K562 (cell line): ENCODE measurements at places on chromosomes 11 and 22. TPM values are rescaled to one million over a fixed set of nuclear protein-coding genes. Genes with fewer than 3 reads are reported as not detected.

The DCHS1 gene
- 0.45 and 0.49 TPM in 2 replicates for total RNA-seq

DNA sequence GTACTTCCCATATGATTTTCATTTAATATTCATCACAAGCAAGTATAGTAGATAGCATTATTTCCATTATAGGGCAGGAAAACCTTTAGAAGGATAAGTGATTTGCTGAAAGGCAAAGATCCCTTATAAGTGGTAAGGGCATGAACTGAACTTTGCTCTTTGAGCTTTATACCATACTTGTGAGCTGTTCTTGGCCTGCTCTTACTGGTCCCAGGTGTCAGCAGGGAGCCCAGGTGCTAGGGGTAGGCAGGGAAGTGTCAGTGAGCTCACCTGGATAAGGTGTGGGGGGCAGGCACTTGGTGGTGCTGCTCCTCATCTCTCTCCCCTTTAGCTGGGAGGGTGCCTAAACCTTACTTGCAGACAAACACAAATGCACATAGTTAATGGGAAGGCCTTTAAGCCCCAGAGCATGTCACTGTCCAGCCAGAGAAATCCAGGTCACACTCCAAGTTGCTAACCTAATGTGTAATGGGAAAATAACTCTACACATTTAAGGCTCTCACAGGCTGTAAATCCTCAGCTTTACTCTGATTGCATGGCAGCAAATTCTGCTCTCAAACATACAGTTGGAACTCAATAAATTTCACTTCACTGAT lies 114.4 kb downstream of the PLEKHA7 start:
- DNase-seq = no peak
- H3K36me3 ChIP-seq = no peaks in the 10 kb centered on the region
- H3K4me3 ChIP-seq = no peak overlapping the region
- no peak overlapping the region for H3K27ac ChIP-seq
- no peaks in the 10 kb centered on the region for H3K4me1 ChIP-seq
- peaks cover 10% of the 10 kb centered on the region for H3K27me3 ChIP-seq

- H3K4me3 ChIP-seq = no peak overlapping the region
- peaks cover 42% of the 10 kb centered on the region for H3K27me3 ChIP-seq
- no peaks in the 10 kb centered on the region for H3K4me1 ChIP-seq
- H3K27ac ChIP-seq = no peak overlapping the region
Observed at GRCh38 chr11:44985721-44986120, 35.0 kb upstream of the TP53I11 start.

The C22orf31 gene
- total RNA-seq = not detected in 2 replicates

DNA sequence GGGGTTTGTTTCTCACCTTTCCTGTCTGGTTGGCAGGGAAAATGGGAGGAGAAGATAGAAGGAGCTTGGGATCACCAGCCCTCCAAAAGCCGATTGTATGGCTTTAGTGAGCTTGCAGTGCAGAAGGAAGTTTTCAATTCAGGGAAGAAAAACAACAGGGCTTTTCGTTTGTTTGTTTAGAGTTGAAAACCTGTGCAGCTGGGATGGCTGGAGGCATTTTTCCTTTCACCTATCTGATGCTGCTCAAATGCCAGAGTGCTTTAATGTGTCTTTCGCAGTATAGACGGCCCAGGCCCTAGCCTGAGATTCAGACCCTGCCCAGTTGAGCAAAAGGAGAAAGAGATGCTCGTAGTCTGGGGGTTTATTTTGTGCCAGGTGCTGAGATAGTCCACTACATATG lies 87.9 kb downstream of the INSC start:
- DNase-seq = no peak
- H3K4me3 ChIP-seq = no peak overlapping the region
- H3K27me3 ChIP-seq = no peaks in the 10 kb centered on the region; the same call in 2 of the 3 replicates

DNA sequence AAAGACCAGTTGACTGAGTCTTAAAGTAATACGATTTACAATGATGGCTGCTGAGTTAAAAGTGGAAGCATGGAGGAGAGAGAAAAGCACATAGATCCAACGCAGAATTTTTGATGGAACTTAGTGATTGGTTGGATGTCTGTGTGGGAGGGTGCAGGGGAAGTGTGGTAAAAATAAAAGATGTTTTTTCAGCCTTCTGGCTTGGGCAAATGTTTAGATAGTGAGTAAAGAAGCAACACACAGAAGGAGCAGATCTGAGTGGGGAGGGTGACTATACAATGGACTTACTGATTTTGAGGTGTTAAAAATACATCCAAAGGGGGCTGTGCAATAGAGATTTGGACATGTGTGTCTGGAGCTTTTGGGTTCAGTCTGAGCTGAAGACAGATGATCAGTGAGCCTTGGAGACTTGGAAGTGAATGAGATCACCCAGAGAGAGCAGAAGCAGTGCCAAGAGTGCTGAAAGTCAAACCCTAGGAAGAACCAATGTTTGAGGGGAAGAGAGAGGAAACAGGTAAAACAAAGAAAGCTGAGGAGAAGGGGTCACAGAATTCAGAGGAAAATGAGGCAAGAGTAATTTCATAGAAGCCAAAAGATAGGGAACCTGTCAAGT lies 8.6 kb downstream of the GRIA4 start:
- no peaks in the 10 kb centered on the region for H3K27me3 ChIP-seq
- DNase-seq = no peak
- no peaks in the 10 kb centered on the region for H3K4me1 ChIP-seq
- H3K27ac ChIP-seq = no peak overlapping the region
- no peaks in the 10 kb centered on the region for H3K36me3 ChIP-seq

- H3K4me3 ChIP-seq = no peak overlapping the region
- DNase-seq = no peak
- H3K27ac ChIP-seq = no peak overlapping the region
- H3K4me1 ChIP-seq = no peaks in the 10 kb centered on the region
Observed at GRCh38 chr11:121236115-121237001, 56.2 kb upstream of the SC5D start.

GRCh38 chr22:35425971-35426800 lies 26.2 kb downstream of the MCM5 start:
- no peaks in the 10 kb centered on the region for H3K27me3 ChIP-seq
- no peak for DNase-seq
- H3K4me3 ChIP-seq = no peak overlapping the region
- H3K36me3 ChIP-seq = peaks cover 73% of the 10 kb centered on the region; the same call in 2 of the 3 replicates

- H3K27me3 ChIP-seq = no peaks in the 10 kb centered on the region
- H3K4me3 ChIP-seq = no peak overlapping the region
- peaks cover 99% of the 10 kb centered on the region for H3K36me3 ChIP-seq
Observed at GRCh38 chr11:607971-608659, 7.6 kb downstream of the IRF7 start.

DNA sequence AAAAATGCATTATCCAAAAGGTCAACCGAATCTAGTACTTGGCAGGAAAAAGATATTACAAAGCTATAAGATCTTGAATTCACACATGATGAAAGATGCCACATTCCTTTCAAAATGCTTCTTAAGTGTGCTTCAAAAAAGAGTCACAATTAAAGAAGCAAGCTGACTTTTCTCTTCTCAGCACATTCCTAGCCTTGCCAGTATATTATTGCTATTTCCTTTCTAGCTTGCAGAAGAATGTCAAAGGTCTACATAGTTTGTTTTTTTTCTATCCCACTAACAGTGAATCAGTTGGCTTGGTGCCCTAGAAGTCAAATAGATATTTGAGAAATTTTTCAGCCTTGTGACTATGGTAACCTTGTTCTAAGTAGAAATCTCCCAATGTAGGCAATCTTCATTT lies 56.8 kb downstream of the GUCY1A2 start:
- H3K27me3 ChIP-seq = no peaks in the 10 kb centered on the region
- no peaks in the 10 kb centered on the region for H3K36me3 ChIP-seq
- no peak overlapping the region for H3K4me3 ChIP-seq
- no peak overlapping the region for H3K27ac ChIP-seq
- H3K4me1 ChIP-seq = no peaks in the 10 kb centered on the region
